ENCODE measurements at places on chromosomes 2 and 18. TPM values are rescaled to one million over a fixed set of nuclear protein-coding genes. Genes with fewer than 3 reads are reported as not detected.

FZD7 gene
- 7.8 TPM for total RNA-seq

NT5DC4 gene
- total RNA-seq: not detected

DNA sequence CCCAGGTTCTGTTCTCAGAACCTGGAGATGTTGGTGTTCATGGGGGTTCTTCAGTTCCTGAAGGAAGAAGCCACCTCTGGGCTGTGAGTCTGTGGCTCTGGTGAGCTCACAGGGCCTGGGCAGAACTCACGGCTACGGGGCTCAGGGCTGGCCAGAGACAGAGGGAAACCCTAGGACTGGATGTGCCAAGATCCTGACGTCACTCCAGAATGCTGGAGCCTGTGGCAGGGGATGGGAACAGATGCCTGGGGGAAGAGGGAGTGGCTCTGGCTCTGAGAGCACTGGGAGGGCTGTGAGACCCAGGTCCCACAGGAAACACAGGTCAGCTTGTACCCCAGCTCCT, at the start of gene OTOF:
OTOF (minus strand) TSS at position 214 of the 343 bp plus-strand sequence.
- DNase-seq: no peak

AAMP gene
- 89.7 TPM for total RNA-seq

C2orf15 gene
- total RNA-seq: 0.32 TPM

- DNase-seq: no peak
Measured at GRCh38 chr2:25790074-25790790, 88.1 kb downstream of the ASXL2 start.

MPP4 gene
- total RNA-seq: not detected

CRYBA2 gene
- total RNA-seq: not detected

- DNase-seq: no peak
Measured at GRCh38 chr2:106124106-106124756, 69.9 kb downstream of the UXS1 start.
